ENCODE measurements at places on chromosomes 5 and 9.

GRCh38 chr5:145980718-145981117, 44.3 kb downstream of the SH3RF2 start:
- no peak for DNase-seq

GRCh38 chr9:94945197-94946144, 219.0 kb downstream of the AOPEP start:
- DNase-seq, result peak; percentile 62

GRCh38 chr5:53985796-53986195, 324.6 kb downstream of the ARL15 start:
- no peak for DNase-seq

DNA sequence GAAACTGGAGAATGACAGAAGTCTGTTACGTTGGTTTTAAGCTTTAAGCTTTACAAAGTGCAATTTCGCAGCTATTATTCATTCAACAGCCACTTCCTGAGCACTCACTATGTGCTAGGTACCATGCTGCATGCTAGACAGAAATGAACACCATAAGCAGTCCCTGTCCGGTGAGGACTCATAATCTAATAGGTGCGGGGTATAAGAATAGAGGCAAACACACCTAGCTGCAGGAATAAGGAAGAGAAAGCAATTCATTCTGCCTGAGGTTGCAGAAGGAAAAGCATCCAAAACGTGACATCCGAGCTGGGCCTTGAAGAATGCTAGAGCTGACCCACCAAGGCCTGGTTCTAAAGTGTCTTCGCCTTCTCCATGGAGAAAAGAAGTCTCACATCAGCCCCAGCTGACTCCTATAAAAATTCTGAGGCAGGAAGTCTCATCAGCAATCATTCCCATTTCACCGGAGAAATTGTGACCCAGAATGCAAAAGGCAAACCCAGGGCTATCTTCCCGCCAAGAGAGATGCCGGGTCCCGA, 542 bp downstream of the FKBP15 start:
- no peak for DNase-seq

DNA sequence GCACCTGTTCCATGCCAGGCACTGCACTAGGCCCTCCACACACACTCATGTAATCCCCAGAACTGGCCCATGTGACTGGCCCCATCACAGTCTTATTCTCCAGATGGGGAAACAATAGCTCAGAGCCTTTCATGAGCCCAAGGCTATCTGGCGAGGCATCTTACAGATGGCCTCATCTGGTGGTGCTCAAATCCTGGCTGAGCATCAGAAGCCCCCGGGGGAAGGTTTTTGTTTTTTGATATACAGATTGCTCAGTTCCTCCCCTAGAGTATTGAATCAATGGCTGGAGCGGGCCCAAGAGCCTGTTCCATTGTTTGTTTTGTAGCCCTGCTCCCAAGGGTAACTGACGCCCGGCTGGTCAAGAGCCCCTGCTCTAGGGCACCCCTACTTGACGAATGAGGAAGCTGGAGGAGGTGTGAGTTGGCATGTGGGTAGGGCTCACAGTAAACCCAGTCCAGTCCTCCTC, 145.3 kb upstream of the RAPGEF1 start:
- DNase-seq, result no peak

GRCh38 chr5:172150514-172151425, 37.3 kb downstream of the STK10 start:
- peak; percentile 74 for DNase-seq

GRCh38 chr9:88871669-88872068, 119.6 kb upstream of the S1PR3 start:
- DNase-seq, result no peak

DNA sequence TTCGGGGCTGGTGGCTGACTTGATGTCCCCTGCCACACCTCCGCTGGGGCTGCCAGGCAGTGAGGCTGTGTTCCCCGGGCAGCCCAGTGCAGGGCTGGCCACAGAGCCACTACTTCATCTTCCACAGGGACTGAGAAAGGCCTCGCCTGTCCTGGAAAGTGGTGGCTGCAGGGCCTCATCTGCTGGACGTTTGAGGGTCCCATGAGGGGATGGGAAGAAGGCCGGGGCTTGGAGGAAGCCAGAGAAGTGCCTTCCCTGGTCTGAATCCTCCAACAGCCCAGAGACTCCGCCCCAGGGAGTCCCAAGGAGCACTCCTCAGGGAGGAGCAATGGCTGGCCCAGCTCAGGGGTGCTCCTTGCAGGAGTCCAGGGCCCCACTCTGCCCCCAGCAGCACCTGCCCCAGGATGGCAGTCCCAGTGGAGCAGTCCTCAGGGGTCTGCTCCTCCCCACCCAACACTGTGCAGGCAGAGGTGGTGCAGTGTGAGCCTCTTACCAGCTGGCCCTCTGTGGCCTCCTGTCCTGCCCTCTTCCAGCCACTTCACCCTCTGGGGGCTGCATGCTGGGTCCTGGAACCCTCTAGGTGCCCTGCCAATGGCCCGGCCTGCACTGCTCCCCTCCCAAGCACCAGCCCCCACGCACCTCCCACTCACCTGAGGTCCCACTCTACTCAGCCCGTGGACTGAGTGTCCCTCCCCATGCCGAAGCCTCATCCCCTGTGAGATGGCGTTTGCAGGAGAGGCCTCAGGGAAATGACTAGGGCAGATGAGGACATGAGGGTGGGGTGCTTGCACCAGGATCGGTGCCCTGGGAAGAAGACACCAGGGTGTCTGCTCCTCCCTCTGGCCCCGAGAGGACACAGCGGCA, 47.3 kb upstream of the COL5A1 start:
- DNase-seq, result no peak

- no peak for DNase-seq
Observed at GRCh38 chr9:137793196-137793841, 84.3 kb upstream of the CACNA1B start.

DNA sequence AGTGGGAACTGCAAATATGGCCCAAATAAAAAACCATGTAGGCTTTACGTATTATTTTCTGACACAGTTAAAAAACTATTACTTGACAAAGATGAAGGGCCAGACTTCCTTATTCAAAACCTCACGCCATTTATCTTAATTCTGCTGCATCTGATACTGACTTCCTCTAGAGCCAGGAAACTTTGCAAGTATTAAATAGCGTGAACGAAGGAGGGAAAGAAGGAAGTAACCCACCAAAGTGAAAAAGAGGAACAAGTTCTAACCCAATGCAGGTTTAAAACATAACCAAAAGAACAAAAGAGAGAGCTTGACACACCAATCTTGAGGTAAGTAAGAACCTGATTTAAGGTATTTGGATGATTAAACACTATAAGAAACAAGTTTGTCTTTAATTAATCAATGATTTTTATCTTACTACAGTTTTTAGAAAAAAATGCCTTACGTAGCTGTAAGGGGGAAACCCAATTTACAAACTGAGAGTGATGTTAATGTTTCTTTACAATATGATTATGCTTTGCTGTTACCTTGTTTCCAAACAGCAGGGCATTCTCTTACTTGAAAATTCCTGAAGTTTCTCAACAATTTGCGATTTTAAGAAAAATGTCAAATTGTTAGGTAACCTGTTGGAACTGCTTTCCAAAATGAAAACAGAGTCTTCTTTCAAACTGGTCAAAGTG, at the start of gene GAPT:
TSS of gene GAPT (plus strand) at position 220 of the 677 bp plus-strand sequence. CDS start 3,102 bp downstream, outside the sequence.
- no peak for DNase-seq

- DNase-seq, result no peak
Observed at GRCh38 chr5:82676661-82677060, 398.5 kb upstream of the RPS23 start.

- DNase-seq, result no peak
Observed at GRCh38 chr5:96084874-96085506, 123.3 kb upstream of the ELL2 start.

DNA sequence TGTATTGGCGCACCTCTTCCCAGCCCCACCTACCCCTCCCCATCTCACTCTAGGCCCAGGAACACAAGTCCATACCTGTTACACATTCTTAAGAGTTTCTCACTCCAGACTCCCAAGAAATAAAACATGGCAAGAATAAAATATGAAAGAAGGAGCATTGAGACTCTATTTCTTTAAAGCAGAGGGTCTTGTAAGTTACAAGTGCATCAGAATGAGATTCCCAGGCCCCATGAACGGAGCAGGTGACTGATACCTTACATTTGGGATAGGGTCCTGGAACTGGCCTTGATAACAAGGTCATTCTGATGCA, 5.7 kb downstream of the EGR1 start:
- DNase-seq, result no peak

DNA sequence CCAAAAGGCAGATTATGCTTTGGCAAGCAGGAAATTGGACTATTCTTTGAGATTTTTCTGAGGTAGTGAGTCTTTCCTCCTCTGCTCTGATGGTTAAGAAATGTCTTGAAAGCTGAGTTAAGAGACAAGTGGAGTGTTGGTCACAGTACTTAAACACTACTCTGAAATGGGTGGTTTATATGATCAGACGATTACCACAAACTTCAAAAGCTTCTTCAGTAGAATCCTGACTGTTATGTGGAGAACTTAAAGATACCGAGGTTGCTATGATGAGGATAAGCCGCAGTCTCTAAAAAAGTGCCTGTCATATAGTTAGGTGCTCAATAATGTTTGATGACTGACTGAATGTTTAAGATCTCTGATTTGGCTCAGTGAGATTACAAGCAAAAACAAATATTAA, 24.3 kb downstream of the GCNT4 start:
- no peak for DNase-seq

DNA sequence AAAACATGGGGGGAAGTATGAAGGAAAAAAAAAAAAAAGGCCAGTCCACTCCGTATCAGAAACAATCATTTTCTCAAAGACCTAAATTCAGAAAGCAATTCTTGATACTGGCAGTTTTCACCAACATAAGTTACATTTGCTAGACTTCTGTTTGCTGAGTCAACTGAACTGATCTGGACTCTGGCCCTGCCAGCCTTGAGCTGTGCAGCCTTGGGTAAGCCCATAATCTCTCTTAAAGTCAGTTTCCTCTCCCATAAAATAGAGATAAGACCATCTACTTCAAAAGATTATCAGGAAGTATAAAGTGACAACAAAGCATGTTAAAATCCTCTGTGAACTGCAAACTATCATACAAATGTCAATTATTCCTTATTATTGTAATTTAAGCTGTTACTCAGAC, 106.8 kb downstream of the MAPKAP1 start:
- DNase-seq, result no peak

GRCh38 chr9:133406480-133407307, 11.1 kb downstream of the REXO4 start:
- peak; percentile 81 for DNase-seq

DNA sequence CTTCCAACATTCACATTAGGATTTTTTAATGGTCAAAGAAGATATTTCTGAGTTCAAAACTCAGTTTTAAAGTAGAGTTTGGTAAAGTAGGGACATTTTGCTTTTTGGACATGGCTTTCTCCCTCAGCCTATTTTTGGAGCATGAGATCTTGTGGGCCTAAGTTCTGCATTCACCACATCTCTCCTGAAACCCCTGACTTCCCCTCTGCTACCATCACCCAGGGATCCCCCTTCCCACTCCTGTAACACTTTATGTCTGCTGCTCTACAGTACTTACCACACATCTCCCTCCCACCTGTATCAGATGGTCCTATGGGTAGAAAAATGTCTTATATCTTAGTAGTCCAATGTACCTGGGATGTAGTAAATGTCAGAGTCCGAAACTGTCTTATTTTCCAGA, 48.2 kb upstream of the JAK2 start:
- DNase-seq, result no peak

- DNase-seq, result no peak
Observed at GRCh38 chr5:52922384-52922783, 66.8 kb upstream of the ITGA2 start.

DNA sequence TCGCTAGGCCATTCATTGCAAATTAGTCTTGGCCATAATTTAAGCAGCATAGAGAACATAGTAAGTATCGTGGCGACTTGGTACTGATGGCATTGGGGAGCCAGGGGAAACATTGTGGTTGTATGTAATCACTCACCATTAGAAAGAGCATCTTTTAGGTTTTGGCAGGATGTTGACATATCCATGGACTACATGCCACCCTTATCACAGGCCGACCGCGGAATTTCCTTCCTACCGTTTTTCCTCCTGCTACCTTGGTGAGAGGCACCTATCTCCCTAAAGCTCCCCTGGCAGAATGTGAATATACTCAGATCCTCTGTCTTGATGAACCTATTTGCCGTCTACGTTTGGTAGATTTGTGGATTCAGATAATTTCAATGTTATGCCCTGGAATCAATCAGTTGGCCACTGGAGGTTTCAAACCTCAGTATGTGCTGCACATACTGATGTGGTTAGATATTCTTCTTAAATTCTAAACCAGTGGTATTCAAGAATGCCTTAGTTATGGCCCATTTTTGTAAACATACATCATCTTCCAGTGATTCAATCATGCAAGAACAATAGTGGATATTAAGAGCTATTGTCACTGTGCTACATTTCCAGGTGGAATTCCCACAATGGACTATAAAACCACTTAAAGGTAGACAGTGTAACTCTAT, 271.0 kb upstream of the HAPLN1 start:
- DNase-seq, result no peak

DNA sequence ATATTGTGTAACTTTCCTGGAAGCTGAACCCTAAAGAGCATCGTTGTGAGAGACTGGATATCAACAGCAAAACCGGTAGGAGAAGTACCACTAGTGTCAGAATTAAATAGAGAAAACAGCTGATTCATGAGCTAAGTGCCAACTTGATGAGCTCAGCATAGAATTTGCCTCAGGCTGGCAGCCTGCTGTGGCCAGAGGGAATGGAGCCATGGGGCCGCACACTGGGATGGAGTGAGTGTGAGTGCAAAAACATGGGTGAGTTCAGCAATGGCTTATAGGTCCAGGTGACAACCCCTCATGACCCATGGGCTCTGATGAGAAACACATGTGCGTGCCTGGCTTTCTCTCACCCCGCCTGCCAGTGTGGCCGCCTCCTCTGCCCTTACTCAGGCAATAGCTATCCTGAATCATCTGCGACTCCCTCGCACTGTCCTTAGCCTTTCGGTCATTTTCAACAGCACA, 25.4 kb downstream of the ADAMTS16 start:
- no peak for DNase-seq

DNA sequence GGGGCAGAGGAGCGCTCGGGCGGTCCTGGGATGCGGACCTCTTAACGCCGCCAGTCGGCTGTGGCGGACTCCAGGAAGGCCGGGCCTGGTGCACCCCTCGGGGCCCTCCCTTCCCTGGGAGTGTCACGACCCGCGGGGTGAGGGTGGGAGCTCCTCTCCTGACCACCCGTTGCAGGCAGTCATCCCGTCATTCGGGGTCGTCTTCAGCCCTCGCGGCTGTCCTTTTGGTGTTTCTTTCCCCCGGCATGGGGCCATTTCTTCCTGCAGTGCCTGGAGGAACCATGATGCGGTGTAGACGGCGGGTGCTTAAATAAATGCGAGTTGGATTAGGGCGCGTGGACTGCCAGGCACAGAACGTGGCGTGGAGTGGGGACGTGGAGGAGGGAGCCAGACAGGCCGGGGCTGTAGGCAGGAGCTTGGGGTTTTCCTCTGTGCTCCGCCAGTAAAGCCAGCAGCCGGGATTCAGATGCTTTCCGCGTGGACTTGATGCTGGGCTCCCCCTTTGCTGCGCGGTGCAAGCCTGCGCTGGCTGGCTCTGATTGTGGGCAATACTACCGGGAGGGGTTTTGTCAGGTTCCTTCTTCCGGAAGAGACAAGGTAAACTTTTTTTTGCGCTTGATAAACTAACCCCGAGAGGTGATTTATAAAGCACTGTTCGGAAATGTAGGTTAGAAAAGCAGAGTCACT, 868 bp downstream of the KDM4C start:
- DNase-seq, result peak; percentile 59

Data from left ventricle myocardium superior (tissue), 1 donor.